ENCODE measurements at places on chromosomes 6 and 20. TPM values are rescaled to one million over a fixed set of nuclear protein-coding genes. Genes with fewer than 3 reads are reported as not detected.

AAR2 gene
- 26.3 TPM for total RNA-seq

DNA sequence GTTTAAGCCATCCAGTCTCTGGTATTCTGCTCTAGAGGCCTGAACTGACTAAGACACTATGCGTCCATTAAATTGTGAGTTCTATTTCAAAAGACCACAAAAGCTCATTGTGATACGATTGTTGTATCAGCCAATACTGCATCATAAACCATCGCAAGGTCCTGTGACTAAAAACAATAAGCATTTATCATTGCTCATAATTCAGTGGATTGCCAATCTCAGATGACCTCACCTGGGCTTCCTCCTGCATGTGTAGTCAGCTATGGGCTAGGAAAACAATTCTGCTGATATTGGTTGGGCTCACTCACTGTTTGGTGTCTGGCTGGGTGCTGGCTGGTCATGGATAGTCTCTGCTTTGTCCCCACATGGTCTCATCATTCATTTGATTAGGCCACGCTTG is 592.7 kb upstream of the BTBD3 start:
- DNase-seq = no peak
- no peak overlapping the region for H3K4me3 ChIP-seq
- H3K27me3 ChIP-seq = no peaks in the 10 kb centered on the region

DNA sequence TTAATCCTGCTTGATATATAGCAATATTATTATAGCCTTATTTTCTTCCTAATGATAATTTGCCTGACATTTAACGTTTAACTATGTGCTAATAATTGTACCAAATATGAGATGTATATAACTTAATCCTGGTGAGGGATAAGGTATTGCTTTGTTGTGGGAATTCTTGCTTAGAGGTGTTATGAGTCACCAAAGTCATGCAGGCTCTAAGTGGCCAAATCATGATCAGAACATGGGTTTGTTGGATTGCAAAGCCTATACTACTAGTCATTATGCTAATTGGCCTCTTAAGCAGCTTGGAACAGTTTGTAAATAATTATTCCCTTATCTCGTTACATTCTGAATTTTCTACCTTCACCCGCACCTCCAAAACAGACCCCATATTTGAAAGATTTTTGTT is 21.9 kb upstream of the C6orf141 start:
- H3K27me3 ChIP-seq = no peaks in the 10 kb centered on the region
- DNase-seq = no peak
- no peaks in the 10 kb centered on the region for H3K4me1 ChIP-seq
- H3K27ac ChIP-seq = no peak overlapping the region
- no peaks in the 10 kb centered on the region for H3K36me3 ChIP-seq
- H3K4me3 ChIP-seq = no peak overlapping the region

GRCh38 chr20:51631011-51631950 is 88.8 kb upstream of the NFATC2 start:
- H3K27ac ChIP-seq = peak overlapping the region; percentile 63
- H3K27me3 ChIP-seq = peaks cover 7% of the 10 kb centered on the region
- H3K4me1 ChIP-seq = peaks cover 21% of the 10 kb centered on the region
- DNase-seq = peak; percentile 30
- no peak overlapping the region for H3K4me3 ChIP-seq

- H3K27ac ChIP-seq = no peak overlapping the region
- DNase-seq = peak; percentile 61
- H3K4me1 ChIP-seq = no peaks in the 10 kb centered on the region
- H3K4me3 ChIP-seq = no peak overlapping the region
- H3K27me3 ChIP-seq = peaks cover 31% of the 10 kb centered on the region
- H3K36me3 ChIP-seq = no peaks in the 10 kb centered on the region
These were observed 52.7 kb downstream of the CDH22 start for GRCh38 chr20:46255440-46256104.

DNA sequence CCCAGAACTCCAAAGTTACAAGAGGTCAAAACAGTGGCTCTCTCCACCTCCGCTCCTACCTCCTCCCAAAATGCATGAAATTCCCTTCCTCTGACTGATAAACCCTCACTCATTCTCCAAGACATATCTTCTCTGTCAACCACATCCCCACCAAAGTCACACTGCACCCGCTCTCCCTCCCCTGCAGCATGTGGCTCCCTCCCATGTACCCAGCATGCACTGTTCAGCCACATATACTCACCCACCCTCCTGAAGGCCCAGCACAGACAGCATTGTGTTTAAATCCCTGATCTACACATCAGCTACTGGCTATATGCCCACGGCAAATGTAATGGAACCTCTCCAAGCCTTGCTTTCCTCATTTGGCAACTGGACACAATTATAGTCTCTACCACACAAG is 5.5 kb upstream of the POU5F1 start:
- no peak overlapping the region for H3K27ac ChIP-seq
- no peaks in the 10 kb centered on the region for H3K27me3 ChIP-seq
- DNase-seq = no peak
- no peak overlapping the region for H3K4me3 ChIP-seq
- H3K36me3 ChIP-seq = no peaks in the 10 kb centered on the region

DNA sequence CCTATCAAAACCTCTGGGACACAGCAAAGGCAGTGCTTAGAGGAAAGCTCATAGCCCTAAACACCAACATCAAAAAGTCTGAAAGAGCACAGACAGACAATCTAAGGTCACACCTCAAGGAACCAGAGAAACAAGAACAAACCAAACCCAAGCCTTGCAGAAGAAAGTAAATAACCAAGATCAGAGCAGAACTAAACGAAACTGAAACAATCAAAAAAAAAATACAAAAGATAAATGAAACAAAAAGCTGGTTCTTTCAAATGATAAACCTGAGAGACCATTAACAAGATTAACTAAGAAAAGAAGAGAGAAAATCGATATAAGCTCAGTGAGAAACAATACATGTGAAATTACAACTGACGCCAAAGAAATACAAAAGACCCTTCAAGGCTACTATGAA is 34.8 kb upstream of the RUNX2 start:
- no peak for DNase-seq
- H3K4me1 ChIP-seq = 0 out of 2 replicates have a peak, but pooled peaks cover 2% of the 10 kb centered on the region
- no peak overlapping the region for H3K4me3 ChIP-seq
- H3K27me3 ChIP-seq = no peaks in the 10 kb centered on the region
- peak overlapping the region; percentile 65 for H3K27ac ChIP-seq
- no peaks in the 10 kb centered on the region for H3K36me3 ChIP-seq

- H3K4me3 ChIP-seq = no peak overlapping the region
- no peaks in the 10 kb centered on the region for H3K4me1 ChIP-seq
- no peaks in the 10 kb centered on the region for H3K36me3 ChIP-seq
These were observed 74.7 kb downstream of the HTR1E start for GRCh38 chr6:87012035-87012434.

XKR7 gene
- not detected for total RNA-seq

- H3K4me1 ChIP-seq = peaks cover under 1% of the 10 kb centered on the region
- H3K36me3 ChIP-seq = no peaks in the 10 kb centered on the region
These were observed 6.5 kb upstream of the RANBP9 start for GRCh38 chr6:13718123-13718458.

- no peak for DNase-seq
- H3K4me1 ChIP-seq = no peaks in the 10 kb centered on the region
- H3K36me3 ChIP-seq = no peaks in the 10 kb centered on the region
- no peaks in the 10 kb centered on the region for H3K27me3 ChIP-seq
These were observed 160.0 kb upstream of the PLN start for GRCh38 chr6:118387921-118388701.

- H3K27ac ChIP-seq = no peak overlapping the region
- DNase-seq = no peak
- H3K4me3 ChIP-seq = no peak overlapping the region
- H3K4me1 ChIP-seq = no peaks in the 10 kb centered on the region
- H3K27me3 ChIP-seq = peaks cover 78% of the 10 kb centered on the region
- H3K36me3 ChIP-seq = no peaks in the 10 kb centered on the region
These were observed 214.4 kb downstream of the ERMARD start for GRCh38 chr6:169965657-169966311.

UFL1 gene
- total RNA-seq = 16.2 TPM

DNA sequence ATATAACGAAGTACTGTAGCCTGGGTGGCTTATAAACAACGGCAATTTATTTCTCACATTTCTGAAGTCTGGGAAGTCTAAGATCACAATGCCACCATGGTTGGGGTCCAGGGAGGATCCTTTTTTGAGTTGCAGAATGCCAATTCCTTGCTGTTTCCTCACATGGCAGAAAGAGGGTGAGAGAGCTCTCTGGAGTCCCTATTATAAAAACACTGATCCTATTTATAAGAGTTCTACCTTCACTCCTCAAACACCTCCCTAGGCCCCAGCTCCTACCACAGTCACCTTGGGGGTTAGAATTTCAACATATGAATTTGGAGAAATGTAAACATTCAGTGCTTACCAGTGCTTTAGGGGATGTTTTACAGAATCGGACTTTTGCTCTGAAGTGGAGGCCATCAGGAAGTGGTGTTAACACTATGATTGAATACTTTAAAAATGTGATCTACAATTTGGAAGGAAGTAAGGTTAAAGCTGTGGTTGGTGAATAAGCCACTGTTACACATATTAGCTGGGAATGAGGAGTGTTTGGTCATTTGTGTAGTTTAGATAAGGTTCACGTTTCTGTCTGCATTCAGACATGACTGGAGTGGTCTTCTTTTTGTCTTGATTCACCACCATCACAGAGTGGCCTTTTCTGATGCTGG is 79.9 kb upstream of the SPTLC3 start:
- no peak overlapping the region for H3K4me3 ChIP-seq
- no peak for DNase-seq
- H3K27me3 ChIP-seq = no peaks in the 10 kb centered on the region
- H3K4me1 ChIP-seq = no peaks in the 10 kb centered on the region

TREM1 gene
- not detected for total RNA-seq

DNA sequence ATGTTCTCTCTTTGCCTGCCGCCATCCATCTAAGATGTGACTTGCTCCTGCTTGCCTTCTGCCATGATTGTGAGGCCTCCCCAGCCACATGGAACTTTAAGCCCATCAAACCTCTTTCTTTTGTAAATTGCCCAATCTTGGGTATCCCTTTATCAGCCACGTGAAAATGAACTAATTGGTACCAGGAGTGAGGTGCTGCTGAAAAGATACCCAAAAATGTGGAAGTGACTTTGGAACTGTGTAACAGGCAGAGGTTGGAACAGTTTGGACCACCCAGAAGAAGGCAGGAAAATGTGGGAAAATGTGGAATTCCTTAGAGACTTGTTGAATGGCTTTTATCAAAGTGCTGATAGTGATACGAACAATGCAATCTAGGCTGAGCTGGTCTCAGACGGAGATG is 694.9 kb downstream of the FRK start:
- H3K27ac ChIP-seq = no peak overlapping the region
- DNase-seq = no peak
- H3K36me3 ChIP-seq = no peaks in the 10 kb centered on the region
- no peaks in the 10 kb centered on the region for H3K4me1 ChIP-seq
- no peaks in the 10 kb centered on the region for H3K27me3 ChIP-seq

GRCh38 chr6:162292915-162293314 is 434.7 kb downstream of the PRKN start:
- H3K27me3 ChIP-seq = no peaks in the 10 kb centered on the region
- no peaks in the 10 kb centered on the region for H3K36me3 ChIP-seq
- H3K4me3 ChIP-seq = no peak overlapping the region
- no peak overlapping the region for H3K27ac ChIP-seq
- DNase-seq = no peak

Data from K562 (cell line).